ENCODE measurements at places on chromosomes 16 and 17.
A peak's percentile ranks its signal among the peaks of the same experiment; 100 is the strongest.

- no peak for DNase-seq
Observed at GRCh38 chr16:2186505-2186904, 9.9 kb downstream of the CASKIN1 start.

- DNase-seq: peak; percentile 31
Observed at GRCh38 chr17:62749926-62750325, 58.2 kb downstream of the MARCHF10 start.

DNA sequence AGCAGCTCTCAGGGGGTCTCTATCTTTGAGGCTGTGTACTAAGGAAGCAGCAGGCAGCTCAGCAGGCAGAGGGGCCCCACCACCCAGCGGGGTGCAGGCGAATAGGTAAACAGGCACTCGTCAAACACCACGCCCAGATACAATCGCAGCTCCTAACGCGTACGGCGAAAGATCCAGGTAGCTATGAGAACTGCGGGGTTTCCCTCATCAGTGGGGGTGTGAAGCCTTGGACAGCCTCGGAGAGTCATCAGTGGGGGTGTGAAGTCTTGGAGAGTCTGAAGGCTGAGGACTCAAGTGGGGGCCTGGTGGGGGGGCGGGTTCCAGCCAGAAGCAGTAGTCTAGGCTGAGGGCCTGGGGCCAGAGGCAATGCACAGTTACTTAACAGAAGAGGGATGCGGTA, 69.0 kb downstream of the RTN4RL1 start:
- peak; percentile 33 for DNase-seq

DNA sequence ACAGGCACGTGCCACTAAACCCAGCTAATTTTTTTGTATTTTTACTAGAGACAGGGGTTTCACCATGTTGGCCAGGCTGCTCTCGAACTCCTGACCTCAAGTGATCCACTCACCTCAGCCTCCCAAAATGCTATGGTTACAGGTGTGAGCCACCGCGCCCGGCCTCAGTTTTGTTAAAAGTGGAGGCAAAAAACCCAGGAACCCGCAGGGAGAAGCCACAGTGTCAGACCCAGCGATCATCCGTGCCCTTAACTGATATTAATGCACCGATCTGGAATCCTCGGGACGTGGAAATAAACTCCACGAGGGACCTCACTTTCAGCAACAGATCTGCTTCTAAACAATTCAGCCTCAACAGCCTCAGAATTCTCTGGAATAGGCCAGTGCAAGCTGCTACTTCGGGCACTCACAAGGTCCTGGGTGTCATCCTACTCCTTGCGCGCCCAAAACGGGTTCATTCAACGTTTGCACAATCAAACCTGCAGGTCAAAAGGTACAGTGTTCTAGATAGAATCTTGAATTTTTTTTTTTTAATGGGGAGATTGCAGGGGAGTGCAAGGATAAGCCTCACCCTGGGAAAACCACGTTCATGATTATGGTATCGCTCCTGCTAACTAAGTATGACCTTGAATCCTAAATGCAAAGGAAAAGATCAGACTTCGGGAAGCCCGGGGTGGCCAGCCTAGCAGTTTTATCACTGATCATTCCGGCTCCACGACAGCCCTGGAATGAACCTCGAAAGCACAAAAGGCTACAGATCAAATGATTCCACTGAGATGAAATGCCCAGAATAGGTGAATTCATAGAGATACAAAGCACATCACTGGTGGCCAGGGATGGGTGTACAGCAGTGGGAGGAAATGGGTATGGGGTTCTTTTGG, 22.4 kb downstream of the LITAF start:
- no peak for DNase-seq

- peak; percentile 13 for DNase-seq
Observed at GRCh38 chr17:15744074-15744676, 12.1 kb downstream of the TBC1D26 start.

- peak; percentile 88 for DNase-seq
Observed at GRCh38 chr16:85428168-85428898, 184.8 kb upstream of the GSE1 start.

GRCh38 chr16:10609402-10609774, 29.0 kb upstream of the EMP2 start:
- no peak for DNase-seq

GRCh38 chr16:49545741-49546448, 172.3 kb downstream of the C16orf78 start:
- DNase-seq: no peak

GRCh38 chr16:4271176-4272113, 1.4 kb downstream of the TFAP4 start:
- DNase-seq: peak; percentile 94

- no peak for DNase-seq
Observed at GRCh38 chr16:51394421-51394820, 243.4 kb upstream of the SALL1 start.

DNA sequence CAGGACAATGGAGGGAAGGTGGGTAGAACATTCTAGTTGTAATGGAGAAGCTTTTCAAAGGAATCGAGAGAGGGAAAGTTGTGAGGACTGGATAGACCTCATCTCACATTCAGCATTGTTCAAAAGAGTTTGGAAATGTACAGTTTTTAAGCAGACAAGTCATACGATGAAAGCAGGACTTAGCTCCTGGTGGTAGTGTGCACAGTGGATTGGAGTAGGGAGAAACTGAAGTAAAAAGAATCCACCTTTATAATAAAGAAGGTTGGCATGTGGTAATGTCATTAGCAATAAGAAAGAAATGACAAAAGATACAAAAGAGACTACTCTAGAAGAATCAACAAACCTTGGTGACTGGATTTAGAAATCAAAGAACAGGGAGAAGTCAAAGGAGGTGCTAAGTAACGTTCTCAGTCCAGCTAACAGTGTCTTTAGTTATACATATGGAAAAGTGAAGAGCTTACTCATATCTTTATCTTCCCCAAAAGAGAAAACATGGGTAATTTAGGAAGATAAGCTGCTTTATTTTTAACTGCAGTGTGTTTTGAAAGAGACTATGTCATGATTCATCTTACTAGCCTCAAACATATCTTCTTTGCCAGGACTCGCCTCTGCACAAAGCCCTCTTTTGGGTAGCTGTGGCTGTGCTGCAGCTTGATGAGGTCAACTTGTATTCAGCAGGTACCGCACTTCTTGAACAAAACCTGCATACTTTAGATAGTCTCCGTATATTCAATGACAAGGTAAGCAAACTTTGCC, 18.7 kb upstream of the EVI2A start:
- no peak for DNase-seq

DNA sequence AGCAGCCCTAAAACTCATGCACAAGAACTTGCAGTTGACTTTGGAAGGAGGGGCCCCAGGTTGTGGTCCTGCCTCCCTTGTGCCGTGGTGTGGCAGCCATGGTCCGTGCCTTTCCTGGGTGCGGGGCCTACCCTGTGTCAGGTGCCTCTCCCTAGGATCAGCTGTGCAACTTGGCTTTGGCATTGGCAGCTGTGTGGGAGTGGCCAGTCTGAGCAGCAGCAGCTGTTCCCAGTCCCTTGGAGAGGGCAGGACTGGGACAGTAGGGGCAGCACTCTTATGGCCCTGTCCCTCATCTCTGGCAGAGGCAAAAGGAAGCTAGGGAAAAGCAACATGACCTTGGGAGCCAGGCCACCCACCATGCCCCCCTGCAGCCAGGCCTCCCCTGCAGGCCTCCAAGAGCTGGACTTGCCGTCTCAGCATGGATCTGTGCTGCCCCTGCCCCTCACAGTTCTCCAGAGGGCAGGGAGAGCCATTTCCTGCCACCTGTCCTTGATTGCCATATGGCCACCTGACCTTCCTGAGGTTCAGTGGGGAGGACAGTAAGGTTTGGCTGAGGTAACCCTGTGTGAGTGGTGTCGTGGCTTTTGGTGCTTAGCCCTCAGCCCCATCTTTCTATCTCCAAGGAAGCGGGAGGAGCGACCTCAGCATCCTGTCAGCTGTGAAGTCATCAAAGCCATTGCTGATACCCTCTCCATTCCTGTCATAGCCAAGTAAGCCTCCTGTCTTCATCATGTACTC, 15.5 kb upstream of the NFATC3 start:
- DNase-seq: no peak

GRCh38 chr17:39116224-39116623, 35.2 kb downstream of the PLXDC1 start:
- no peak for DNase-seq

- DNase-seq: no peak
Observed at GRCh38 chr17:62868008-62868407, 59.9 kb upstream of the MARCHF10 start.

GRCh38 chr17:45276031-45276430, 14.1 kb upstream of the SPATA32 start:
- no peak for DNase-seq

Data from H7 (cell line).